ENCODE measurements at places on chromosomes 7 and 10.

- H3K27me3 ChIP-seq: no peaks in the 10 kb centered on the region
- no peak for DNase-seq
- H3K27ac ChIP-seq: no peak overlapping the region
- peaks cover 7% of the 10 kb centered on the region for H3K4me1 ChIP-seq
- no peak overlapping the region for H3K4me3 ChIP-seq
- no peaks in the 10 kb centered on the region for H3K36me3 ChIP-seq
These were observed 68.0 kb upstream of the CCNY start for GRCh38 chr10:35268323-35268722.

- H3K36me3 ChIP-seq: no peaks in the 10 kb centered on the region
- peaks cover 19% of the 10 kb centered on the region for H3K27me3 ChIP-seq
- DNase-seq: no peak
- H3K4me3 ChIP-seq: no peak overlapping the region
- H3K27ac ChIP-seq: no peak overlapping the region
- H3K4me1 ChIP-seq: peaks cover 4% of the 10 kb centered on the region
These were observed 13.6 kb upstream of the PRKAG2 start for GRCh38 chr7:151890355-151891004.

DNA sequence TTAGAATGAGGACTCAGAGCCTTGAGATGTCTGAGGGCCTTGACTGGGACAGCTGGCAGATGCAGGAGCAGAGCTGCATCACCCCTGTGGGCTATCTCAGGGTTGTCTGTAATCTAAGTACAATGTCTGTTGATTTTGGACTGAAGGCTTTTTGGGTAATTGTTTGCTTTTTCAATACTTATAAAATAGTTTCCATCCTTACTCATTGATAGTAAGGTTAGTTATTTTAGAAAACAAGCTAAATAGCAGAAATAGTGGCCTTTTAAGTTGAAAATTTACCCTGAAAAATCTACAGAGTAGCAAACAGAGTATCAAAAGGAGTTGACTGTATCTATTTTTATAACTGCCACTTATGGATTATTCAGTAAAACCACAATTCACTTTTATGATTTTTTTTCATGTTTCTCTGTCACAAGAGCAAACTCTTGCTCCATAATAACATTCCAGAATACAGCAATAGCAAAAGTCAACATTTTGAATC is 179.7 kb downstream of the CFTR start:
- H3K4me1 ChIP-seq: no peaks in the 10 kb centered on the region
- no peaks in the 10 kb centered on the region for H3K27me3 ChIP-seq
- no peak overlapping the region for H3K4me3 ChIP-seq
- H3K36me3 ChIP-seq: no peaks in the 10 kb centered on the region
- no peak for DNase-seq

GRCh38 chr7:109751241-109751640 is 1181.6 kb downstream of the DNAJB9 start:
- H3K27ac ChIP-seq: no peak overlapping the region
- DNase-seq: no peak
- no peaks in the 10 kb centered on the region for H3K27me3 ChIP-seq
- H3K4me3 ChIP-seq: no peak overlapping the region

DNA sequence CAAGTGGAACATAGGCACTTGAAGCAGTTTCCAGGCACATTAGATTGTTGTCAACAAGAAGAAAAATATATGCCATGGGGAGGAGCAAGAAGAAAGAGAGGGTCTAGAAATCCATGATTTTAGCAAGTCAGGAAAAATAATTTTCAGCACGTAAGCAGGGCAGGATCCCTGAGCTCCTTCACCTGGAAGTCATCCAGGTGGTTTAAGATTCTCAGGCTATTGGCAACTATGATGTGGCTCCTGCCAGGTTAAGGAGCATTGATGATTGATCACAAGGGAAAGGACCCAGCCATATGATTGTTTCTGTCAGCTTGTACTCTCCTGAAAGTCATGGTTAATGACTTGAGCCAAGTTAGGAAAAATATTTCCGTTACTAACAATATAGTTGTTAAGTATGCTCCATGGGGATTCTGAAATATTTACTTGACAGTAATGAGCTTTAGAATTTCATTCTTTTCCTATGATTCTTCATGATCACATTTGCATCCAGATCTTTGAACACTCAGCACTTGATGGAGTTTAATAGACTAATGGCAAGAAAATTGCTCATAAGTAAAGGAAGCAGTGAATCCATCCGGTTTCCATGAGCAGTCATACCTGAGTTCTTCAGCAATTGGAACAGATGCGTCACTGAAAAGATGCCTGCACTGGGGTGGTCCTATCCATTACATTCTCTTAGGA is 209.1 kb downstream of the BICC1 start:
- peaks cover 20% of the 10 kb centered on the region for H3K4me1 ChIP-seq
- DNase-seq: no peak
- no peak overlapping the region for H3K27ac ChIP-seq

DNA sequence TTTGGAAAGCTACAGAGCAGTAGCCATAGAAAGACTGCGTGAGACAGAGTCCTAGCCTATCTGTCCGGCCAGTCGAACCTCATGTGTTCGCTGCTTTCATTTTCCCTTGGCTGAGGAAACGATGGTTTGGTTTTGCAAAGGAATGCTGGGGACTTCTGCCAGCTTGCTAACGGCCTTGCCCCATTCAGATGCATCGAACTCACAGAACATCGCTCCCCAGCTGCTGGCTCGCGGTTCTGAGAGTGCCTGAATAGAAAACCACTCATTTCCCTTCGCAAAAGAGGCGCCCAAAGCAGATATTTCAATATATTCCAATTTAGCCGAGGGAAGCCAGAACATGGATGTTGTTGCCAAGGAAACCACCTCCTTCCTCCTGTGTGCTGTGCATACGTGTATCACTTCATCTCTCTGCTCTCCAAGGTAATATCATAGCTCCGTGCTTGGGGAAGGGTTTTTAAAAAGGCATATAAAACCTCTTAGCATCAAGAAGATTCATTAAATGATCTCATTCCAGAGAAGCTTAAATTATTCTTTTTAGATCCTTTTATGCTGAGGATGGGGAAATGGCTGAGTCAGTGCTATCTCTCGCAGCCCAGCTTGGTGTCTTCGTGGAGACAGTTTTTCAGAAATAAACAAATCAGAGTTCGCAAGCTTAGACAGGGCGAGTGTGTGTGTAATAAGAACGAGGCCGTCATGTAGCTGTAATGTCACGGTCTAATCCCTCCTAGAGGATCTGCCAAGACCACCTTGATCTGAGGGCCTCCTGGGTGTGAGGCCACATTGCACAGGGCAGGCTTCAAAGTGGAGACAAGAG is 215.2 kb downstream of the RPS24 start:
- no peak overlapping the region for H3K27ac ChIP-seq
- H3K4me1 ChIP-seq: no peaks in the 10 kb centered on the region
- H3K4me3 ChIP-seq: no peak overlapping the region
- no peaks in the 10 kb centered on the region for H3K27me3 ChIP-seq
- no peak for DNase-seq

GRCh38 chr7:94655848-94656657 is at the start of gene SGCE:
SGCE (minus strand) TSS chr7:94656133; CDS start chr7:94656098, 35 bp downstream.
- peaks cover 50% of the 10 kb centered on the region for H3K27me3 ChIP-seq
- H3K4me1 ChIP-seq: peaks cover 30% of the 10 kb centered on the region
- H3K4me3 ChIP-seq: peak within 1 kb of the TSS; percentile 55
- peak within 1 kb of the TSS; percentile 50 for H3K27ac ChIP-seq
- H3K36me3 ChIP-seq: no peaks in the 10 kb centered on the region

GRCh38 chr10:71512761-71513539 is 116.2 kb downstream of the CDH23 start:
- H3K36me3 ChIP-seq: no peaks in the 10 kb centered on the region
- H3K27me3 ChIP-seq: no peaks in the 10 kb centered on the region
- no peak for DNase-seq
- peaks cover 4% of the 10 kb centered on the region for H3K4me1 ChIP-seq
- no peak overlapping the region for H3K27ac ChIP-seq
- no peak overlapping the region for H3K4me3 ChIP-seq

- no peaks in the 10 kb centered on the region for H3K4me1 ChIP-seq
- H3K27ac ChIP-seq: no peak overlapping the region
- H3K4me3 ChIP-seq: no peak overlapping the region
- no peaks in the 10 kb centered on the region for H3K36me3 ChIP-seq
- peaks cover 80% of the 10 kb centered on the region for H3K27me3 ChIP-seq
These were observed 58.8 kb downstream of the INSIG1 start for GRCh38 chr7:155356323-155357105.

- H3K27ac ChIP-seq: no peak overlapping the region
- no peaks in the 10 kb centered on the region for H3K4me1 ChIP-seq
- H3K4me3 ChIP-seq: no peak overlapping the region
These were observed 149.7 kb downstream of the NPSR1 start for GRCh38 chr7:34807548-34808340.

GRCh38 chr7:124459101-124460055 is 306.2 kb downstream of the GPR37 start:
- no peak overlapping the region for H3K27ac ChIP-seq
- H3K27me3 ChIP-seq: no peaks in the 10 kb centered on the region
- H3K4me1 ChIP-seq: no peaks in the 10 kb centered on the region
- H3K4me3 ChIP-seq: no peak overlapping the region
- DNase-seq: no peak

- H3K27ac ChIP-seq: no peak overlapping the region
- H3K27me3 ChIP-seq: no peaks in the 10 kb centered on the region
- peak; percentile 82 for DNase-seq
- no peak overlapping the region for H3K4me3 ChIP-seq
These were observed 37.3 kb downstream of the ZCCHC24 start for GRCh38 chr10:79407811-79408795.

DNA sequence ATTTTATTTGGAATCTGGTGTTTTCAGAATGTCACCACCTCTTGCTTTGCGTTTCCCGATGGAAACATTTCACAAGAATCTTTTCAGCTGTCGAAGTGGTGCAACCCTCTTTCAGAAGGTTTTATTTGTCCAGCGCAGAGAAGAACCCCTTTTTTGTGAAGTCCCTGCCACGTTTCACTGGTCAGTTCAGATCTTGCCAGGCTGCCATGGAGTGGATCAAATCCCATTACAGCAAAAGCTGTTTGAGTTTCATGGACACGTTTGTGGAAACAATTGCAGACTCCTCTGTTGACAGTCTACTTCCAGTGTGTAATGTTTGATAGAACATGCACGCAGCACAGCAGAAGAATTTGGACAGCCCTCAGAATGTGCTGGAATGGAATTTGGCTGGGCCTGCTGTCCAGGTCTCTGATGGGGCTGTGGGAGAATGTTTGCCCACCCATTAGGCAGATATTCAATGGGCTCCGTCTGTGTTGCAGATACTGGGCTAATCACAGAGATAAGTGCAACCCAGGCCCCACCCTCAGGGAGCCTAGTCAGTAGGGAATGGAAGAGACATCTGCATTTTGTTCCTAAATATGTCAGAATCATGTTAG is 143.2 kb downstream of the GRK5 start:
- H3K4me3 ChIP-seq: no peak overlapping the region
- no peak for DNase-seq
- peaks cover 27% of the 10 kb centered on the region for H3K4me1 ChIP-seq

DNA sequence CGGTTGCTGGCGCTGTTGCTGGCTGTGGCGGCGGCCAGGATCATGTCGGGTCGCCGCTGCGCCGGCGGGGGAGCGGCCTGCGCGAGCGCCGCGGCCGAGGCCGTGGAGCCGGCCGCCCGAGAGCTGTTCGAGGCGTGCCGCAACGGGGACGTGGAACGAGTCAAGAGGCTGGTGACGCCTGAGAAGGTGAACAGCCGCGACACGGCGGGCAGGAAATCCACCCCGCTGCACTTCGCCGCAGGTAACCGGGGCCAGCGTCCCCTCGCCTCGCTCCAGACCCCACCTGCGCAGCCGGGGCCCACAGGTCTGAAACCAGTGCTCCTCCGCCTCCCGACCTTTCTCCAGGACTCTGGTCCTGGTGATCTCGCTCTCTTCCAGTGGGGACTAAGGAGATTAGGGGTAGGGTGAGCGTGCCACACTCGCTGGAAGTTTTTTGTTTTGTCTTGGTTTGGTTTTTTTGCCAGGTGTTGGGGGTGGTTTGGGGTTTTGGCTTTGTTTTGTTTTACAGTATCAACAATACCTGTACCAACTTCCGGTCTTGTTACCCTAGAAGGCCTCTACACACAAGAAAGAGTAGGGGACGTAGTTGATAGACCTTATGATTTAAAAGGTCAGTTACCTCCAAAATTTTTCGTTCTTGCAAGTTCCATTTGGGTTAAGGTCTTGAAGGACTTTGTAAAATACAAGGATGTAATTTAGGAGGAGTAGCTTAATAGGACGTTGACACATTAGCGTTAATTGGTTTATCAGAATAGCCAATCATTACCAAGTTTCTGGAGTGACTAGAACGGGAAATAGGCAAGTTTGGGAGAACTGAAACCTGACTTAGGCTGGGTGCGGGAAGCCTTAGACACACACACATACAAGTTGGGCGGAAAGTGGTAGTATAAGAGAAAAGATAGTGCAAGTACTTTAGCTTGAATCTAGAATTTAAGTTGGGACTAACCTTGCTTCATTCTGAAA is 704 bp downstream of the TNKS2 start:
- H3K4me3 ChIP-seq: peak overlapping the region; percentile 67
- no peaks in the 10 kb centered on the region for H3K36me3 ChIP-seq
- no peaks in the 10 kb centered on the region for H3K27me3 ChIP-seq
- peak; percentile 80 for DNase-seq
- peaks cover 53% of the 10 kb centered on the region for H3K4me1 ChIP-seq
- peak overlapping the region; percentile 95 for H3K27ac ChIP-seq

DNA sequence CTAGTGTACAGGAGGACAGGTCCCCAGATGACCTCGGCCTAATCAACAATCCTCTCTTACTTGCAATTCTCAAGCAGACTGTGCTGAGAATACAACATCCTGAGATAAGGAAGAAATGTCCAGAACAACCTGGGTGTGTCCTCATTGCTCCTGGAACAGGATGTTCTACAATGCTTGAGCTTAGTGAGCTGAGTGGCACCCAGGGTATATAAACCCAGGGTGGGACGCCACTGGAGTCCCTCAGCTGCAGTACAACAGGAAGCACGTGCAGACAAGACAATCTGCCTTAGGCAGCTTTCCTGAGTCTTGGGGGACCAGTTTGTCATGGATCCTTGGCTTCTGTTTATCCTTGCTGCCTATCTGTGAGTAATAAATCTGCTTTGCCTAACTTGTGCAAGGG is 27.7 kb upstream of the SLC25A13 start:
- H3K27me3 ChIP-seq: no peaks in the 10 kb centered on the region
- H3K4me3 ChIP-seq: no peak overlapping the region
- H3K36me3 ChIP-seq: no peaks in the 10 kb centered on the region
- DNase-seq: no peak
- no peaks in the 10 kb centered on the region for H3K4me1 ChIP-seq

DNA sequence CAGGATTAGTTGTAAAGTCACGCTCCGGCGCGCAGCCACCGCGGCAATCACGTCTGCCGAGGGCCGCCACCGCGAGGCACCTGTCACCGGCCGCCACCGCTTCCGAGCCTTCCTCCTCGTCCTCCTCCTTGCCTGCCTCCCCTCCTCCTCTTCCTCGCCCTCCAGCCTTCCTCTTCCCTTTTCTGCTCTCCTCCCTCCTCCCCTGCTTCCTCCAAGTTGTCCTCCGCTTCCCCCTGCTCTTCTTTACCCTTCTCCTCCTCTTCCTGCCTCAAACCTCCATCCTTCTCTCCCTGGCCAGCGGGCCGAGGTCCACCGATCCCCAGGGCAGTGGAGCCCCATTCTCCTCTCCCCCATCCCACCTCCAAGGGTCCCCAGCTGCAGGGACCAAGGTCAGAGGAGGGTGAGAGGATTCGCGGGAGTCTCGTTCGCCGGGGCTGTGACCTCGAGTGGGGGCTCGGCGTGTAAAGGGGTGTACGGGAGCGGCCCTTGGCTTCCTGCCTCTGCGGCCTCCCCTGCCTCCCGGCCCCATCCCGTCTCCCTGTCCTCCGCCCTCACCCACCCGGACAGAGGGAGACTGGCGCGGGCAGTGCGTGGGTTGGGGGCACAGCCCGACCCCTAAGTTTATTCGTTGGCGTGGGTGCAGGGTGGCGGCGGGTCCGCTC is 89.5 kb upstream of the PAX2 start:
- H3K27me3 ChIP-seq: peaks cover 91% of the 10 kb centered on the region
- H3K4me3 ChIP-seq: peak overlapping the region; percentile 18
- H3K36me3 ChIP-seq: no peaks in the 10 kb centered on the region
- no peak for DNase-seq
